ENCODE measurements at places on chromosomes 3 and 15.

- no peak for DNase-seq
These were observed 80.9 kb downstream of the THBS1 start for GRCh38 chr15:39661776-39662175.

DNA sequence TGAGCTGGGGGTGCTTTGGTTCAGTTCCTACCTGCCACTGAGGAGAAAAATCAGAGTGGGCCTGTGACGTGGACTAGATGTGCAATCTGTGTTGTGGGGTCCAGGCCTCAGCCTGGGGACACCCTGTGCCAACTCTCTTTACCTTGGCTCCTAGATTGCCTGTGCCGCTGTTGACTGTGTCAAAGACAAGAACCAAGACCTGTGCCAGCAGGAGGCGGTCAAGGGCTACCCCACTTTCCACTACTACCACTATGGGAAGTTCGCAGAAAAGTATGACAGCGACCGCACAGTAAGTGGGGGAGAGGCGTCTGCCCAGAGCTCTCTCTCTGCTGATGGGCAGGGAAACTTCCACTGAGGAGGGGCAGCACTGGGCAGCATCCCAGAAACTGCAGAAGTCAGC lies 40.6 kb upstream of the SEC22A start:
- DNase-seq = no peak

DNA sequence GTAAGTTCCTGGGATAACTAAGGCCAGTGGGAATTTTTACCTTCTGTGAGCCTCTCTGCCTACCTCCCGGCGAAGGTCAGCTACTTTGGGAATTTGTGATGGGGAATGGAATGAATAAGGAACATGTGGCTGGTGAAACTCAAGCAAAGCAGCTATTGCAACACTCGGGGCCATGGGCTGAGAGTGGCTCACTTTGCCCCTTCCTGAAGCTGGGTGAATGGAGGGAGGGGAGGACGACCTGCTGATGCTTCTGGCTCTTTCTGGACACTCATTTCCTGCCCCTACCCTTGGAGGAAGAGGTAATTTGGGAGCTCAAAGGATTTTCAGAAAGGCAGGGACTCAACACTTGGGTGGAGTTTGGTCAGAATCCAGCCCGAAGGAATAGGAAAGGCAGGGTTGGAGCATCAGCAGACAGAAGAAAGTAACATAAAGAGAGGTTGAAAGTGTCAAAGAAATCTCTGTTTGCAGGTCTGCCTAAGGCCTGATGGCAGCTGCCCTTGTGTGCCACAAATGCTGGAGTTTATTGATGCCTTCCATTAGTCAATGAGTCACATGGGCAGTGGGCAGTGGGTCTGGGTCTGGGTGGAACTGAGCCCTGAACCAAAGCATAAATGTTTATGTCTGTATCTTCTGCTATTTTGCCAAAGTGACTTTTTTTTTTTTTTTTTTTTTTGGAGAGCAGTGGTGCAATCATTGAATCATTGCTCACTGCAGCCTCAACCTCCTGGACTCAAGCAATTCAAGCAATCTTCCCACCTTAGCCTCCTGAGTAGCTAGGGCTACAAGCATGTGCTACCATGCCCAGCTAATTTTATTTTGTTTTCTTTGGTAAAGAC lies 12.4 kb downstream of the LAMP3 start:
- no peak for DNase-seq

GRCh38 chr15:44082558-44083157 lies 112.4 kb downstream of the FRMD5 start:
- DNase-seq = no peak

DNA sequence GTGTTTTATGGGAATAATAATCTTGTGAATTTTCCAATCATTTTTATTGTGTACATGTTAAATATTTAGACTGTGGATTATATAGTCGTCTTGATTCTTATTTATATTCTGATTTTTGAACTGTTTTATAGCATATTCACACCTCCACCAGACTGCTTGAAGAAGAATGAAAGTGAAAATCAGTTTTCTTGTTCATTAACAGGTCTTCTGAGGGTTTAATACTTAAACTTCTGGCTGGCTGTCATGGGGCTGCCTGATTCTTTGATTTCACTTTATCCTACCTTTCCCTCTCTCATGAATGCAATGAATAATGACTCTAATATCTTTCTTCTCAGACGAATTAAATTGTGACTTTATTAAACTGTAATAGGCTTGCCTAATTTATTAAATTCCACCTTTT lies 56.2 kb downstream of the ATP2C1 start:
- no peak for DNase-seq

DNA sequence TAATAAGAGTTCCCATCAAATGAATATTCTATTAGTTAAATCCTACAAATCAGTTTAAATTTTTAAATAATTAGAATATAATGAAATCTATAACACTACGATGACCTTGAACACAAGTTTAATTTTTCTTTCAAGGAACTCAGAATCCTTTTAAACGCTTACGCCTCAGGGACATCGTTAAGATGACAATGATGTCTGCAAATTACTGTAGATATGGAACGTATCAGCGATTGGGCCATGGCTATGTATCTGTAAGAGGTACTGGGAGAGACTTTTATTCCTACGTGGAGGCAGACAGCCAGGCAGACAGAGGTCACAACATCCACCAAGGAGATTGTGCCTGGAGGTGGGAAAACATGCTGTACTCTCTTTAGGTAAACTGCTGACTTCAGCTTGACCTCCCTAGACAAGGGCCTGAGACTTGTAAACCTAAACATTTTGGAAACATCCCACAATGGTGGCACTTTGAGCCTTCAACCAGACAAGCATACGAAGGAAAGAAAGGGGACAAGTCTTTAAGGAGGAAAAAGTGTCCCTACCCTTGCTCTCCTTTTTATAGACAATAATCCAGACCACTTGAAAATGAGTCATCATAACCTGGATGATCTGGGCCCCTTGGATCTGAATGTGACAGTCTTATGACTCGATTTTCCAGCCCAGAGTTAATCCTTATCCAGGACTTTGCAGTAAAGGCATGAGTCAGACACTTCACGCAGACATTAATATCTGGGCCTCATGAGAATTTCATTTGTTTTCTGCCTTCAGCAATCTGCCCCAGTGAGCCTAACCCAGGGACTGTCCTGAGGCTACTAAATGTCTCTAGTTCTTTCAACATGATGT lies 6.8 kb upstream of the LDHAL6B start:
- no peak for DNase-seq

- no peak for DNase-seq
These were observed 75.6 kb downstream of the IQCH start for GRCh38 chr15:67329984-67330733.

- DNase-seq = no peak
These were observed 206.5 kb downstream of the LPP start for GRCh38 chr3:188360364-188360881.

DNA sequence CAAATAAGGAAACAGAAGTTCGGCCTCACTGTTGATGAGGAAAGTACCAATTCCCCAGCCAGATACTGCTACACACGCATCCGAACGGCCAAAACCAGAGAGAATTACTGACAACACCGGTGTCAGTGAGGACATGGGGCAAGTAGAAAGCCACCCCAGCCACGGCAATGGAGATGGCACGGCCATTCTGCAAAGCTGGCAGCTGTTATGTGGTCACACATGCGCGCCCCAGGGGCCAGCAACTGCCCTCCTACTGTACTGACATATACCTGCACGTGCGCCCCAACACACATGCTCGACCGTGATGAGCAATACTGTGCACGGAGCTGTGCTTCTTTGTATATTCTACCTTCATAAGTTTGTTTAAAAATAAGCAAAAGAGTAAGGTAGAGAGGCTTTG lies 217.4 kb downstream of the ADAMTS17 start:
- no peak for DNase-seq

DNA sequence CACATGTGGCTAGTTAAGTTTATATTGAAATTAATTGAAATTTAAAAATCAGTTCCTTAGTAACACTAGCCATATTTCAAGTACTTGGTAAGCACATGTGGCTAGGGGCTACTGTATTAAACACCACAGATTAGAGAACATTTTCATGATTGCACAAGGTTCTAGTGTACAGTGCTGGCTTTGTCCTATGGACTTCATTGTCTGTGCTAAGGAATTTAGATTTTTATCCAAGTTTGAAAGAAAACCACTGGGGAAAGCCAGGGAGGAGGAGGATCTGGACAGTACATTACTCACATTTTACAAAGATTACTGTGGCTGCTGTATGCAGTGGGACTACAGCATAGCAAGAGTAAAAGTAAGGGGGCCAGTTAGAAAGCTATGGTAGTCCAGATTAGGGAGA lies 13.9 kb downstream of the STAC start:
- no peak for DNase-seq

DNA sequence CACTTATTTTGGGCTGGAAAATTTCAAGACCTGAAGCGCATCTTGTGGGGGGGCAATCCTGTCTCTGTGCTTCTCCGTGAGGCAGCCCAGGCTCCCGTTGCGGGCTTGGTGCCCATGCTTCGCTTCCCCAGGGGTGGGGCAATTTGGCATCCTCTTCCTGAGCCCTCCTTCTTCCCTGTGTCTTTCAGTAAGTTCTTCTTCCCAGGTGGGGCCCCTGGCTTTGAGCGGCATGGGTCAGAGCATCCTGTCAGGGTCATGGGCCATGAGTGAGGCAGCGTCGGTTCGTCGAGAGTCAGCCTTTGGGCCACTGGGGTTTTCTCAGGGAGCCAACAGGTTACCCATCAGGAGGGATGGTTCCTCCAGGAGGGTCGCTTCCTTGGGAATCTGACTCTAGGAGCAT lies 200.7 kb downstream of the UBE3A start:
- DNase-seq = no peak

GRCh38 chr3:195159814-195160165 lies 111.2 kb downstream of the XXYLT1 start:
- DNase-seq = no peak

DNA sequence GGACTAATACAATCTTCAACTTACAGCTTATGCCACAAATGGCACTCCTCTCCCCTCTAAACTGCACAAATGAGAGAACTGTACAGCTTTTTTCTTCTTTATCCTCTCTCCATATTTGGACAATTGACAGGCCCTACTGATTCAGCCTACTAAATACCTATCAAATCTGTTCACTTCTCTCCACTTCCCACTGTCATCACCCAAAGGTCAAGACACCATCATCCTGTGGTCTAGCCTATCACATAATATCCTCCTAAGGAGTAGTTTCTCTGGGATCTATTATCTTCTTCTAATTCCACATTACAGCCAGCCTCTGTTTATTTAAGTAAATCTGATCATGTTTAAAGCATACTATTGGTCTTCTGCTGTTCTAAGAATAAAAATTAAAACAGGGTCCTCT lies 33.0 kb upstream of the SLC12A8 start:
- no peak for DNase-seq

GRCh38 chr15:26087395-26087794 lies 224.3 kb upstream of the ATP10A start:
- DNase-seq = no peak
